ENCODE measurements at places on chromosomes 2 and 18.

DNA sequence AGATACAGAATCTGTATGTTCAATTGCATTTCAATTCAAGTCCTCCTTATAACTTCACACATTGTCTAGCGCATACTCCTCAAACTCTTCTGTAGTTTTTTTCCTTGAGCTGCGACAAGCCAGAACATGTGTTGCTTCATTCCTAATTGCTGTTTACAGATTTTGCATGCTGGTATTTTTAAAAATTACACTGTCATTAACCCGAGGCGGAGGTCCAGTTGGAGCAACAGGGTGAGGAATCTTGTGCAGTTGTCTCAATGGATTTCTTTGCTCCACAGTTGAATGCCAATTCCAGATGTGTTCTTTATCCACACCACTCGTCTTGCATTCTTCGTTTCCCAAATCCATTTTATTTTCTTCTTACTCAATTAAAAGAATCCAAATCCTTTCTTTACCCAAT is 16.4 kb upstream of the SERPINB13 start:
- DNase-seq, result no peak

DNA sequence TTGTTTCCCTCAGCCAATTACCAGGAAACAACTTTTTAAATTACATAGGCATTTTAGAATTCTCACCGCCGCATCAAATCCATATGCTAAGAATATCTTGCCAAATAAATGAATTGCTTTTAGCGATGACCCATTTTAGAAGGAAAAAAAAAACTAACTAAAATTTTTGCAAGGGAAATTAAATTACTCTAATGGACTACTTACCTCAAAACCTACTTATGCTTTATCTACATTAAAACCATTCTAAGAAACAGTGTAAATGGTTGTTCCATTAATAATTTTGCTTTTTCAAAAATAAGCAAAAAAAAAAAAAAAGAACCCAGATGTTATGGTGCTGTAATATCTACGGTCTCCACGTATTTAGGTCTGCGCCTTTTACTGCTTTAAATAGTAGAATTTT is 73.5 kb upstream of the CCDC150 start:
- DNase-seq, result no peak

DNA sequence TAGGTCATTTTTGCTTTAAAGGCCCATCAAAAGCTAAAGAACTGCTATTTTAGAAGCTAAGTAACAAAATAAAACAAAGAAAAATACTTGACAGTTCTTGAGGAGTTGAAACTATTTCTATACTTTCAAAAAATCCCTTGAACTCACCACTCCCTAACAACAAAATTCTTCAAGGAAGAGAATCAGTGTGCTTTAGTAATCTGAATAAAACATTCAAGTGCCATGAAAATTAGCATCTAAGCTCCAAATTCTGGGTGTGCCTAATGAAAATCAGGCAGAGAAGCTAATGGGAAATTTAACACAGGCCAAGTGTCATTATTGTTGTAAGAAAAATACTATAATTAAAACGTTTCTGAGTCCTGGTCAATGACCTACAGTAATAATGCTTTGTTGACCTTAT is 456.3 kb downstream of the ZEB2 start:
- DNase-seq, result no peak

- DNase-seq, result no peak
These were observed 927.8 kb upstream of the NRXN1 start for GRCh38 chr2:51959696-51960095.

DNA sequence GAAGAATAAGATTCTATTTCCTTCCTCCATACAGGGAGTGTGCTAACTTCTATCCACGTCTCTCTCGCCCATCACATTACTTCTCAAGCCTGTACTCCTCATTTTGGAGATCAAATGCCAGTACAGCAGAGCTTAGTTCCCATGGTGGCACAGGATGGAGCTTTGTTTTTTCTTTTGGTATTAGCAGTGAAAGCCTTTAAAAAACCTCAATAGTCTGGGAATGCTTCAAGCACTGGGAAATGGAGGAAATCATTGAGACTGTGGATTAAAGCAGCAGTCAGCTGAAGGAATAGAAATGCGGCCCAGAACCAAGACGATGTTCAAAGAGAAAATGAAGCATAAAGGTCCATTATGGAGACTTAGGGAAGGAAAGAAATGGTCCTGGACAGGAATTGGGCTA is 102.3 kb downstream of the NRXN1 start:
- no peak for DNase-seq

DNA sequence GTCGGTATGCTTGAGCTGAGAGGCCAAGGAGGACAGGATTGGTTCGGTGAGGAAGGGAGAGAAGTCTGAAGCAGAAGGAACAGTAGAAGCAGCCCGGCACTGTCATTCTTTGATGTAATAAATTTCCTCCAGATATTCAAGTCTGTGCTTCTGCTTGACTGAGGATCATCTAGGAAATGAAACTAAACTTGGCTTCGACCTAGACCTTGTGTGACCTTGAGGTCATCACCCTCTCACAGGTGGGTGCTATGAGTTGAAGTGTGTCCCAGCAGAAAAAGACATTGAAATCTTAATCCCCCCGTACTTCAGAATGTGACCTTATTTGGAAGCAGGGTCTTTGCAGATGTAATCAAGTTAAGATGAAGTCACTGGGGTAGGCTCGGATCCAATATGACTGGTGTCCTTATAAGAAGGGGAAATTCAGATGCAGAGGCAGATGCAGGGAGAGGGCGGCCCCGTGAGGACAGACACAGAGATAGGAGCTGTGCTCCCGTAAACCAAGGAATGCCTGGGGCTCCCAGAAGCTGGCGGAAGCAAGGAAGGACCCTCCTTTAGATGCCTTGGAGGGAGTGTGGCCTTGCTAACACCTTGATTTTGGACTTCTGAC is 49.0 kb downstream of the PRKCE start:
- DNase-seq, result no peak

GRCh38 chr2:108304975-108305374 is 16.3 kb downstream of the SULT1C2 start:
- no peak for DNase-seq

DNA sequence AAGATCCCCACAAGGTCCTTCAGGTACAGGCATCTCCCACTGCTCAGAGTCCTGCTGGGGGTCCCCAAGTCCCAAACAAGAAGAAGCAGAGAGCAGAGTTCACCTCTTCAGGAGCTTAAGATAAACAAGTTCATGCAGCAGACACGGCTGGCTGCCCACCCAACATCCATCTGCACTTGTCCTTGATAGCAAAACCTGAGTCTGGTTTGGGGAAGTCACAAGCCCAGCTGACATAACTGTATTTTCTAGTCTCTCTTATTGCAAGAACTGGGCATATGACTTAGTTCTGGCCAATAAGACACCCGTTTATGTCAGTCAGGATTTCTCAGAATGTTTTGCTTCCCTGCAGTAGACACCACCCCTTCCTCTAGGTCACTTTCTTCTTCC is 31.8 kb downstream of the AFF3 start:
- DNase-seq, result no peak

DNA sequence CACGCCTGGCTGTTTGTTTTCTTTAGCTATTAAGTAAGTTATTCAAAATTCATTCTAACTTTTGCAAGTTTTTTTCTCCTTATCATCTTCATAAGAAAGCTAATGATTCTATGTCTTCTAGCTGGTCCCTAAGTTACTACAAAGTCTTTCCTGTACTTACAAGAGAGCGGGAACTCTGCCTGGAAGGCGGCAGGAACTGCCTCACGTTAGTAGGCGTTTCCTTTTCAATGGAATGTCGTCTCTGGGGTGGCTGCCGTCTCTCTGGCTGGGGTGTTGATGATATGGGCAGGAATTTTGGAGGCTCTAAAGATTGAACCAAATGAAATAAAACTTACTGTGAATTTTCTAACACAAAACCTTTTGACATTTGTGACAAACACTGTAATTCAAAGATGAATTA is 55.5 kb downstream of the PRELID3A start:
- DNase-seq, result peak; percentile 54

All from left cardiac atrium (tissue), 4 donors.